ENCODE measurements at places on chromosomes 6 and 20.

- DNase-seq = no peak
Measured at GRCh38 chr6:45651301-45651700, 273.6 kb upstream of the SUPT3H start.

- peak; percentile 59 for DNase-seq
Measured at GRCh38 chr6:32816746-32817204, at the start of gene HLA-DOB. Gene HLA-DOB, minus strand, starts transcription at chr6:32817002. Its CDS starts 51 bp downstream, at chr6:32816951.

GRCh38 chr20:46830886-46831632 is 63.6 kb upstream of the EYA2 start:
- DNase-seq = no peak

DNA sequence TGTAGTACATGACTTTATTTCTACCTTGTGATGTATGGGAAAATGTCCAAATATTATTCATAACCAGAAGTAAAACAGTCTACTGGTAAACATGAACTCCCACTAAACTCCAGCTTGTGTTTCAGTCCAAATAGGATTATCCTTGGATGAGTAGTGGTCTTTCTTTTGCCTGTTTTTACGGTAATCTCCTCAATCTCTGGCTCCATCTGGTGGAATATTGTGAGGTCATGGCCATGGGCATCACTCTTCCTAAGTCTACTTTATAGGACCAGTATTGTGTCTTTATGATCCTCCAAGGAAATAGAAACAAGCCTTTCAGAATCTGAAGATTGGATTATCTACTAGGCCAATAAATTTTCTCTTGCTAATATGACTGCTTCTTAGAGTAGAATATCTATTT is 505.0 kb downstream of the BMP2 start:
- DNase-seq = no peak

DNA sequence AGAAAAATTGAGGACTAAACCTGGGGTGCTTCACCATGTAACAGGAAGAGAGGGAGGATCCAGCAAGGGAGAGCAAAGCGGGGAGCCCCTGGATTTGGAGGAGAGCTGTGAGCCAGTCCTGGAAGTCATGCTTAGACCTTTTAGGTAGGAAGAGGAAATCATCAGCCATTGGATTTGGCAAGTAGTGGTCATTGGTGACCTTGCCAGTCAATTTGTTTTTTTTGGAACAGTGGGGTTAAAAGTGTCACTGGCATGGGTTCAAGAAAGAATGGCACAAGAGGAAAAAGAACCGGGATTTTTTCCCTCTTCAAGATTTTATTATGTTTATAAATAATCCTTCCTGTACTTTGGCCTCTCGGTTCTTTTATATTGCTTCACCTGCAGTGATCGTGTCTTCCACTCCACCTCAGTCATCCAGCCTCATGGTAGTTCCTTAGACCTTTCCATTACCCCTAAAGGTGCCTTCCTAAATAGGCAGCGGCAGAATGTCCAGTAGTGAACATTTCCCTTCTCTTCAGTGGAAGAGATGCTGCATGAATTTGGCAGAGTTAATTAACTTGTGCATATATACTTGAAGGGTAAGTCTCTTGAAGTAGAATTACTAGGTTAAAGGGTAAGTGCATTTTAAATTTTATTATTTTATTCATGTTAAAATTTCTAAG is 124.7 kb downstream of the QKI start:
- DNase-seq = no peak

GRCh38 chr20:41028359-41029149 is at the start of gene TOP1:
Gene TOP1, plus strand, starts transcription at chr20:41028822. Its CDS starts 246 bp downstream, at chr20:41029068.
- peak; percentile 100 for DNase-seq

All from GM18507 (cell line).